ENCODE measurements at places on chromosomes 12 and 14.

- no peak for DNase-seq
Measured at GRCh38 chr12:108753976-108754375, 22.7 kb upstream of the CORO1C start.

GRCh38 chr14:32786886-32787285 lies 151.8 kb upstream of the NPAS3 start:
- DNase-seq = no peak

DNA sequence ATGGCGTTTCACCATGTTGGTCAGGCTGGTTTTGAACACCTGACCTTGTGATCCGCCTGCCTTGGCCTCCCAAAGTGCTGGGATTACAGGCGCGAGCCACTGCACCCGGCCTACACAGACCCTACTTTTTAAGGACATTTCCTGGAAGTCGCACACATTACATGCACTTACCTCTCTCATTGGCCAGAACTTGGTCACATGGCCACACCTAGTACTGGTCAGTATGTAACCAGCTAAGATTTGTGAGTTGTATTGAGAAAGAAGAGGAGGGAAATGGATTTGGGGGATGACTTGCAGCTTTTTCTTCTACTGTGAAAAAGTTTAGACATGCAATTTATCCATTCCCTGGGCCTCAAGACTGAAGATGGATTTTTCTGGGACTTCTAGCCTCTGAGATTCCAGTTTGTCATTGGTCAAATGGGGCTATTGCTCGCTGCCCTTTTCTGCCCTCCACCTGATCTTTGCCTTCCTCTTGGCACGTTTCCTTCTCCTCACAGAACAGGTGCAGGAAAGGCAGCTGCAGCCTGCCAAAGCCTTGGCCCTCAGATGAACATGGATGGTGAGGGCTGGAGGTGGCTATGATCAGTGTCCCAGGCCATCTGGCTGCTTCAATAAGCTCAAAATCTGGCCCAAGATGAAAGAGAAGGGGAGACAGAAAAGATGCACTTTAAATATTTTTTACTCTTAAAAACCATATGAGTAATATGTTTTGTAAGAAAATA lies 7.1 kb upstream of the ZDHHC22 start:
- DNase-seq = no peak

DNA sequence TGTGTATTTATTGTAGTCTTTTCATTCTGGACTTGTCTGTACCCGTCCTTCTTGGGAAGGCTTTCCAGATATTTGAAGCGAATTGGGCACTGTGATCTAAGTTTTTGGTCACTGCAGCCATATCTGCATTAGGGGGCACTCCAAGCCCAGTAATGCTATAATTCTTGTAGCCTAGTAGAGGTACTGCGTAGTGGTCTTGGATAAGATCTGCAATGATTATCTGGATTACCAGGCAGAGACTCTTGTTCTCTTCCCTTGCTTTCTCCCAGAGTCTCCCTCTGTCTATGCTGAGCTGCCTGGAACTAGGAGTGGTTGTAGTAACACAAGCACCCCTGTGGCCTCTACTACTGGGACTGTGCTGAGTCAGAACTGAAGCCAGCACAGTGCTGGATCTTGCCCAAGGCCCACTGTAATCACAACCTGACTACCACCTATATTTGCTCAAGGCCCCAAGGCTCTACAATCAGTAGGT lies 30.0 kb downstream of the SLC38A2 start:
- no peak for DNase-seq

- no peak for DNase-seq
Measured at GRCh38 chr12:131058700-131059099, 105.0 kb downstream of the ADGRD1 start.
